Purkinje cell (primary cell): ENCODE measurements at places on chromosomes 16 and 17. TPM values are rescaled to one million over a fixed set of nuclear protein-coding genes. Genes with fewer than 3 reads are reported as not detected.

Gene SLC38A10
- 5.0 and 13.6 TPM in 2 replicates for polyA plus RNA-seq

Gene CCL7
- polyA plus RNA-seq, result not detected in 2 replicates

Gene ADAD2
- not detected in 2 replicates for polyA plus RNA-seq

Gene NOG
- 4.9 and 9.2 TPM in 2 replicates for polyA plus RNA-seq

Gene C16orf54
- not detected in 2 replicates for polyA plus RNA-seq

Gene ZFP90
- 10.1 and 11.2 TPM in 2 replicates for polyA plus RNA-seq

Gene MPO
- 0.52 and 2.9 TPM in 2 replicates for polyA plus RNA-seq

Gene MT1B
- not detected in 2 replicates for polyA plus RNA-seq

Gene BAHCC1
- 0.16 and 1.4 TPM in 2 replicates for polyA plus RNA-seq

Gene CCL18
- not detected in 2 replicates for polyA plus RNA-seq

Gene GINS2
- 0.67 TPM in 1 of 2 replicates, not detected in the other for polyA plus RNA-seq

Gene GUCY2D
- polyA plus RNA-seq, result not detected in 2 replicates

Gene ASGR2
- 0.57 and 4.5 TPM in 2 replicates for polyA plus RNA-seq

Gene GLG1
- polyA plus RNA-seq, result 76.7 and 92.4 TPM in 2 replicates

Gene FZD2
- not detected in 2 replicates for polyA plus RNA-seq

Gene CES1
- not detected in 2 replicates for polyA plus RNA-seq

Gene ENPP7
- polyA plus RNA-seq, result not detected in 2 replicates

Gene GRAP
- polyA plus RNA-seq, result not detected in 2 replicates

Gene PRSS33
- polyA plus RNA-seq, result not detected in 2 replicates

Gene SEPTIN12
- polyA plus RNA-seq, result not detected in 2 replicates

Gene HBA2
- 1.9 and 48.0 TPM in 2 replicates for polyA plus RNA-seq

Gene CD300C
- not detected in 2 replicates for polyA plus RNA-seq

Gene CDH13
- polyA plus RNA-seq, result 7.3 TPM in 1 of 2 replicates, not detected in the other

Gene NTN3
- not detected in 2 replicates for polyA plus RNA-seq

Gene NF1
- 15.2 and 24.8 TPM in 2 replicates for polyA plus RNA-seq

Gene PRDM7
- 0.18 TPM in 1 of 2 replicates, not detected in the other for polyA plus RNA-seq

Gene CRHR1
- polyA plus RNA-seq, result 0.28 and 1.4 TPM in 2 replicates

Gene CDYL2
- polyA plus RNA-seq, result 4.3 and 5.6 TPM in 2 replicates
